Thoracic aorta (tissue), 2 donors: ENCODE measurements at places on chromosomes 3 and 15. TPM values are rescaled to one million over a fixed set of nuclear protein-coding genes. Genes with fewer than 3 reads are reported as not detected.

DNA sequence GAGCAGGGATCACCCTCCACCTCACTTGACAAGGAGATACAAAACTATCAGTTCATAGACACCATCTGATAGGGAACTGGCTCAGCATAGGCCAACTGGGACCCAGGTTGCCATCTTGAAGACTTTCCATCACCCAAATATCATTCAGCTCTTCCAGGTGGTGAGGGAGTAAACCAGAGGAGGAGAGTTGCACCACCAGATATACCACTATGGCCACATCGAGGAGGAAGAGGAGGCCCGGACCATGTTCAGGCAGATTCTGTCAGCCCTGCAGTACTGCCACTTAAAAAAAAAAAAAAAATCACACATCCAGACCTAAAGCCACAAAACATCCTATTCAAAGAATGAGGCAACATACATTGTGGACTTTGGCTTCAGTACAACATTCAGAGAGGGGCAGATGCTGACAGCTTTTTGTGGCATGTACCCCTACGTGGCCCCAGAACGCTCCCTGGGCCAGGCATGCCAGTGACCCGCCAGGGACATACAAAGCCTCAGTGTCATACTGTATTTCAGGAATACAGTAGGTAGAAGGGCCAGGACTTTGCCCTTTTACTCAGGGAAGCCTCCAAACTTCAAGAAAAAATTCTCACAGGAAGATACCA is 18.4 kb upstream of the EMC3 start:
- no peak for DNase-seq

- no peak for DNase-seq
Observed at GRCh38 chr15:42144841-42145375, 11.5 kb downstream of the PLA2G4F start.

The STRIT1 gene
- total RNA-seq, result not detected

The KIF7 gene
- total RNA-seq, result 28.4 TPM

The PARP15 gene
- 4.1 TPM for total RNA-seq

DNA sequence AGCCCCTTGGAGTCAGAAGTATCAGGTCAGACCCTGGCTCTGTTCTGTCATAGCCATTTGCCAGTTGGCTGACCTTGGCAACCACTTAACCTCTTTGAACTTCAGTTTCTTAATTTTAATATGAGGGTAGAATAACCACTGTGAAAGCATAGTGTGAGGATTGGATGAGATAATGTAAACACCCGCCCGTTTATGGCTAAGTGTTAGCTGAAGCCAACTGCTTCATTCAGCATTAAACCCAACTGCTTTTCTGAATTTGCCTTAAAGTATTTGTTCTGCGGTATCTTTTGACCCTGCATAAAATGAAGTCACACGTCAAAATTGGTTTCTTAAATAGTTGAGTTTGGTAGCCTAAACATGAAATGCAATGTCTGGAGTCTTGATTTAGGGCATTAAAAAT is 121.5 kb upstream of the ABHD17C start:
- DNase-seq, result no peak

- DNase-seq, result no peak
Observed at GRCh38 chr3:56870436-56870835, 68.7 kb upstream of the ARHGEF3 start.

- no peak for DNase-seq
Observed at GRCh38 chr3:173556546-173556945, 159.0 kb downstream of the NLGN1 start.

The GOLGA8T gene
- not detected for total RNA-seq

- DNase-seq, result no peak
Observed at GRCh38 chr3:120064641-120065040, 29.6 kb downstream of the GSK3B start.

The FGF12 gene
- 1.5 TPM for total RNA-seq

DNA sequence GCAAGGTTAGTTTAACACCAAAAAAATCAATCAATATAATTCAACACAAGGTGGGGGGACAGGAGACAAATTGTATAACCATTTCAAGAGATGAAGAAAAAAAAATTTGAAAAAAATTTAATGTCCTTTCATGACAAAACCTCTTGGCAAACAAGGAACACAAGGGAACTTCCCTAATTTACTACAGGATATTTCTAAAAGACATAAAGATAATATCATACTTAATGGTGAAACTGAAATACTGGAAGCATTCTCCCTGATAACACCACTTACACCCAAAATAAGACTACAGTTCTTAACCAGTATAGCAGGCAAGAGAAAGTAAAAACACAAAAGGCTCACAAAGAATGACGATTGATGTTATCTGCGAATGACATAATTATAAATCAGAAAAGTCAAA is 44.7 kb downstream of the IFT57 start:
- no peak for DNase-seq

- DNase-seq, result no peak
Observed at GRCh38 chr3:96416549-96417255, 397.7 kb upstream of the EPHA6 start.

The SPTSSB gene
- not detected for total RNA-seq

The IL17RC gene
- total RNA-seq, result 59.4 TPM

GRCh38 chr15:73841756-73842725 is 31.3 kb upstream of the TBC1D21 start:
- no peak for DNase-seq

The CNTN3 gene
- total RNA-seq, result 9.7 TPM

The CCDC39 gene
- total RNA-seq, result not detected

- DNase-seq, result no peak
Observed at GRCh38 chr3:159950156-159950898, 38.3 kb upstream of the IL12A start.

DNA sequence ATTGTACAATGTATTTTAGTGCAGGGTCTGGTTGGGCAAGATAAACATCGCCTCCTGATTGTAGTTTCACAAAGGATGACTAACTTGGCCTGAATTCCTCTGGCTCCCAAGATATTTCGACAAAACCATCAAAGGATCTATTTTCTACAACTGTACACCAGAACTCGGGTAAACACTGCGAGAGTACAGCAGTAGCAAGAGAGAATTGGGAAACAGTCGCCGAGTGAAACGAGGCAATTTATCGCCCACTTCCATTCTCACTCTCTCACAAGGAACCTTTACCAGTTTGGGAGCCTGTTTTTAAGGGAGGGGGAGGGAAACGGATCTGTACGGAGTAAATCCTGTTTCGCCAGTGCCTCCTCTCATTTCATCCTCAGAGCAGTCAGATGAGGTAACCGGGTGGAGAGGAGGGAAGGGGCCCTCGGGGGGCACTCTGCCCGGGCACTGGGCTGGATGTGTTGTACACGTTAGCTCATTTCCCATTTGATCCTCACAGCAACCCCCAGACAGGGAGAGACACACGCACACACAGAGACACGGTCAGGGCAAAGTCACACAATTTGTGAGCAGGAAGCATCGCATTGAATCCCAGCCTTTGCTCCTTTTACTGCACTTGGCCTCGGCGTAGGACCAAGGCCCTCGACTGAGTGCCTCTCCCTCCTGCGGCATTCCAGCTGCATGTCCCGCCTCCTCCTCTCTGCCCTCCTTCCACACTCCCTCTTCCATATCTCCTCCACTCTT is 120.1 kb downstream of the LIPC start:
- DNase-seq, result no peak

DNA sequence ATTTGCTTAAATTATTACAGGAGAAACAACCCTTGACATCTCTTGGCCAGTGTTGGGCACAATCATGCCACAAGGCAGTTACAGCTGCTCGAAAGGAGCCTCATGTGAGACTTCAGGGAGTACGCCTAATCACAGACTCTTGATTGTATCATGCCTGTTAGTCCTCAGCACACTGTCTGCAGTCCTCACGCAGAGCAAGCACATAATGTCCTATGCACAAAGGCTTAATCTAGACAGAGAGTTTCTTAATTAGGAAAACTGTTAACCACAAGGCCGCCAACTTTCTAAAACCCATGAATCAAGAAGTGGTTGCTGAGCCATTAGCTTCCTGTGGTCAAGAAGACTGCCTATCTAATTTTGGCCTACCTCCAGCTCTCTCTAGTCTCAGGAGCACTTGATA is 172.0 kb downstream of the UNC13C start:
- DNase-seq, result no peak

DNA sequence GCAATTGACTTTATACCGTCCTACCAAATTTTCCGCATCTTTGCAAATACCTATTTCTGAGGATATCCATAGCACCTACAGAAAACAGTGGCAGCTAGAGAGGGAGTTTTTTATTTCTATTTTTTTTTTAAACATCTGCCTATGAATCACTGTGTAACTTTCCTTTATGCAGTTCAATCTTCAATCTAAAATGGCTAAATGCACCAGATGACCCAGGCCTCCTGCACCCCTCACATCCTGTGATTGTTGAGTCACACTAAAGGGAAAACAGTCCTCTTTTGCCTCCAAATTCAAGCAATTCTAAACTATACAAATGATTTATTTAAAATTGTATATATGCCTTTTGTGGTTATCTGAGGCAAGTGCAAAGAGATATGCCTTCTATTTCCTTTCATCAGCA is 20.1 kb upstream of the BCL6 start:
- no peak for DNase-seq

- DNase-seq, result no peak
Observed at GRCh38 chr3:98574132-98574531, 19.3 kb downstream of the CPOX start.

The AHSG gene
- not detected for total RNA-seq

DNA sequence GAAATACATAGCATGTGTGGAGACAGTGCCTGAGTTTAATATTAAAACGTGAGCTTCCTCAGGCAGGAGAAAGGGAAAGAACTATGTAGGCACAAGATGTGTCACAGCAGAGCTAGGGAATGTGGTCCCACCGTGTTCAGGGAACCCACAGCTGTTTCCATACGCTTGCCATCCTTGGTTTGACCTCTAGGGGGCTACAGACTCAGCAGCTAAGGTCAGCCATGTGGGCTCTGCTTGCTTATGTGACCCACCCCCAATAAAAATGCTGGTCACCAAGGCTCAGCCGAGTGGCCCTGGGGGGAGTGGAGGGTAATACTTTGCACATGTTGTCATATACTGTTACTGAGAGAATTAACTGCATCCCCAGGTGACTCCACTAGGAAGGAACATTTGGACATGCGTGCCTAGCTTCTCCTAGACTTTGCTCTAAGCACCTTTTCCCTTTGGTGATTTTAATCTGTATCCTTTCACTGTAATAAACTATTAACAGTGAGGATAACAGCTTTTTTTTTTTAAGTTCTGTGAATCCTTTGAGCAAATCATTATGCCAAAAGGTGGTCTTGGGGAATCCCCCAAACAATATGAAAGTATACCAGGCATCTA is 3.3 kb downstream of the TUBGCP5 start:
- DNase-seq, result no peak

DNA sequence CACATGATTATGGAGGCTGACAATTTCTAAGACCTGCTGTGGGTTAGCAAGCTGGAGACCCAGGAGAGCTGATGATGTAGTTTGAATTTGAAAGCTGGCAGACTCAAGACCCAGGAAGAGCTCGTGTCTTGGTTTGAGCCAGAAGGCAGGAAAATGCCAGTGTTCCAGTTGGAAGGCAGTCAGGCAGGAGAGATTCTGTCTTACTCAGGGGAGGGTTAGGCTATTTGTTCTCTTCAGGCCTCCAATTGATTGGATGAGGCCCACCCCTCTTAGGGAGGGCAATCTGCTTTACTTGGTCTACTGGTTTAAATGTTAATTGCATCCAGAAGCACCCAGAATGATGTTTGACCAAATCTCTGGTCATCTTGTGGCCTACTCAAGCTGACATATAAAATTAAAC is 40.4 kb upstream of the IGF2BP2 start:
- DNase-seq, result no peak

DNA sequence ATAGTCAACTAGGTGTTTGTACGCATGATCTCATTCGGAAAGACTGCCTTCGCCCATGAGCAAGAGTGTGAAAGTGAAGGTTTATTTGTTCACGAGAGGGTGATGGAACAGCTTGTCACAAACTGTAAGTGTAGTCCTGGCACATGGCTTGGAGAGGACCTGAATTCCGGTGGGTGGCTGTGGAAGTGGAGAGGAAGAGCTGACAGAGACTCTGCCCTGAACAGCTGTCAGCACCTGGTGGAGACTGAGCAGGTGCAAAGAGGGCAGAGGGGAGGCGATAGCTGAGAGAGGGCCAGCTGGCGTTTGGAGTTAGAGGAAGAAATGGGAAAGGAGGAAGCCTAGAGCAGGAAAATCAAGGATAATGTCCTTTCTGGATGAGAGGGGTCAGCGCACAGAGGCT is 155.7 kb downstream of the EEFSEC start:
- DNase-seq, result no peak

The ELL3 gene
- total RNA-seq, result 7.2 TPM

The EBLN2 gene
- total RNA-seq, result 6.9 TPM

The RAB6B gene
- 0.27 TPM for total RNA-seq

DNA sequence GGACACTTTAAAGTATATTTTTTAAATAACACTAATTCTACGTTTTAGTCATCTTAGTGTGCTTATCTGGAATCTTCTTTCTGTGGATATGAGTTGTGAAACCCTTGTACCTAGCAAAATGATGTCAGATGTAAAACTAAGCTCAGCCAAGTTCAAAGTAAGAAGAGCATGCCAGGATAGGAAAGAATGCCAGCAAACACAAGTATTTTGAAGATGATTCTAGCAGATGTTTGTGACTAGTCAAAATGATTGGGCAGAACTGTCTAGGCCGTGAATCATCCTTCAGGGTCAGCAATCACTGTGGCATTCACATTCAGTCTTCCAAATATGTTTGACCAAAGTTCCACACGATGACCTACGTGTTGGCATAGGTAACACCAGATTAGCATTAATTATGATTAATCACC is 5.4 kb upstream of the PLOD2 start:
- no peak for DNase-seq

DNA sequence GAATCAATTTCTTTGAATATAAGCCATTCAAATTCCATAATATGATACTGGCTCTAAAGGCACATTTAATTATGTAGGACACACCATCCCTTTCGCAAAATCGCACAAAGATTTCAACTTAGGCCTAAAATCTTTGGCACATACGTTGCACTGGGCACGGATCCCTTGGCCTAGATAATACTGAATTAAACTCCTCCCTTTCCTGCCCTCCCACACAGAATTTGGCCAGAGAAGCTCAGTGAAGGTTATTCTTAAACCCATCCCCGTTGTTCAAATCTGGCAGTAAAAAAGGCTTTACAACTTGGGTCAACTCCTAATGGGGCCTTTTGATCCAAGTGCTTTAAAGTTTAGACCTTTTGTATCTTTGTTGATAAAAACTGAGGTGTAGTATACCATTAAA is 247.2 kb downstream of the PTPRG start:
- no peak for DNase-seq

DNA sequence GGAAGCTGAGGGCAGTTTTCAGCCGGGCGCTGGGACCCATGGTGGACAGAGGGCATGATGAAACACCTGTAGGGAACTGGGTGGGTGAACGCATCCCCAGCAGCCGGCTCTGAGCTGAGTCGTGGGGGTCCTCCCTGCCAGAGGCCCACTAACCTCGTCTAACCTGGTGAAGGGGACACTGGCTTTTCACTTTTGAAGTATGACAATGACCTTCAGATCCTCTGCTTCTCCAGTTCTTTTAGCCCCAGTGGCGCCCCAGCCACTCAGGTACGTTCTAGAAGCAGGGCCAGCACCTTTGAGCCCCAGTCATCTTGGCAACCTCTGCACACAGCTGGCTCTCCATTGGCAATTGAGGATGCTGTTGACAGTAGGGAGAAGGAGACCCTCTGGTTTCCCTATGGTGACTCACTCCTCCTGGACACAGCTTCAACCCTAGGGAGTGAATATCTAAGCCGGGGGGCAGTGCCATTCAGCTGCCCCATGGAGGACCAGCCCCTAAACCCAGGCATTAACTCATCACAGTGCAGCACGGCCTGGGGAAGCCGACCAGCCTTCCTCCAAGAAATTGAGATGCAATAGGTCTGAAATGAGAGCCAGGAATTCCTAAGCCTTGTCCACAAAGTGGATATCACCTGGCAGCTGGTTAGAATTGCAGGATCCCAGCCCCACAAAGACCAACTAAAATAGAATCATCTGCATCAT is 46.1 kb downstream of the CMTM6 start:
- no peak for DNase-seq
